HFFc6 (cell line): ENCODE measurements at places on chromosomes 11 and 22. TPM values are rescaled to one million over a fixed set of nuclear protein-coding genes. Genes with fewer than 3 reads are reported as not detected.

GRCh38 chr11:94766713-94767206 lies 1.4 kb upstream of the AMOTL1 start:
- H3K4me3 ChIP-seq: no peak overlapping the region
- no peak overlapping the region for H3K27ac ChIP-seq
- peaks cover 36% of the 10 kb centered on the region for H3K4me1 ChIP-seq
- H3K36me3 ChIP-seq: peaks cover 4% of the 10 kb centered on the region; the same call in 1 of the 2 replicates
- DNase-seq: no peak

- H3K4me3 ChIP-seq: no peak overlapping the region
- H3K36me3 ChIP-seq: no peaks in the 10 kb centered on the region
- H3K4me1 ChIP-seq: peaks cover 43% of the 10 kb centered on the region
- no peak overlapping the region for H3K27ac ChIP-seq
- peak; percentile 45 for DNase-seq
Measured at GRCh38 chr11:36306888-36307287, 10.8 kb downstream of the PRR5L start.

GRCh38 chr11:110565357-110566336 lies 135.9 kb downstream of the FDX1 start:
- no peak for DNase-seq
- peaks cover 6% of the 10 kb centered on the region; the same call in 1 of the 2 replicates for H3K4me1 ChIP-seq
- no peaks in the 10 kb centered on the region for H3K36me3 ChIP-seq
- H3K27ac ChIP-seq: no peak overlapping the region
- no peak overlapping the region for H3K4me3 ChIP-seq

DNA sequence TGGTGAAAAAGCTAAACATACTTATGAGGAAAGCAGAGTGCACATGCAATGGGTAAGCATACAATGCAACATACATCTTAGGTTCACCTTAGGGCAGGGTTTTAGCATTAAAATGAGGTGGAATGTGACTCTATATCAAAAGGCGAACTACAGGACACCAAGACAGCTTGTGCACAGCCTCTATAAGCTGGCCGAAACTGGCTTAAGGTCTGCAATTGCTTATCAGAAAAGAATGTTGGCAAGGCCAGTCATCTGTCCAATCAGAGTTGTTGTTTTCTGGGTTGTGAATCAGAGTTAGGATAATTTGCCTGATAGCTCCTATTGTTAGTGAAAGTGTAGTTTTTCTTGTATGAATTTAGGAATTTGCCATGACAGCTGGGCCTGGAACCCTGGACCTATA lies 76.5 kb downstream of the LRRC4C start:
- H3K4me1 ChIP-seq: no peaks in the 10 kb centered on the region
- H3K27me3 ChIP-seq: no peaks in the 10 kb centered on the region
- no peak for DNase-seq
- no peak overlapping the region for H3K4me3 ChIP-seq

GRCh38 chr11:12074529-12075195 lies 35.7 kb upstream of the MICAL2 start:
- DNase-seq: no peak
- peaks cover 5% of the 10 kb centered on the region; the same call in 1 of the 2 replicates for H3K27me3 ChIP-seq
- H3K4me1 ChIP-seq: peaks cover 79% of the 10 kb centered on the region
- H3K36me3 ChIP-seq: peaks cover 17% of the 10 kb centered on the region
- H3K27ac ChIP-seq: peak overlapping the region; percentile 96
- H3K4me3 ChIP-seq: peak overlapping the region; percentile 72

GRCh38 chr11:43234881-43235280 lies 76.9 kb upstream of the API5 start:
- no peaks in the 10 kb centered on the region for H3K36me3 ChIP-seq
- no peak for DNase-seq
- no peak overlapping the region for H3K4me3 ChIP-seq
- H3K27ac ChIP-seq: no peak overlapping the region
- H3K4me1 ChIP-seq: no peaks in the 10 kb centered on the region
- H3K27me3 ChIP-seq: no peaks in the 10 kb centered on the region; the same call in 1 of the 2 replicates

DNA sequence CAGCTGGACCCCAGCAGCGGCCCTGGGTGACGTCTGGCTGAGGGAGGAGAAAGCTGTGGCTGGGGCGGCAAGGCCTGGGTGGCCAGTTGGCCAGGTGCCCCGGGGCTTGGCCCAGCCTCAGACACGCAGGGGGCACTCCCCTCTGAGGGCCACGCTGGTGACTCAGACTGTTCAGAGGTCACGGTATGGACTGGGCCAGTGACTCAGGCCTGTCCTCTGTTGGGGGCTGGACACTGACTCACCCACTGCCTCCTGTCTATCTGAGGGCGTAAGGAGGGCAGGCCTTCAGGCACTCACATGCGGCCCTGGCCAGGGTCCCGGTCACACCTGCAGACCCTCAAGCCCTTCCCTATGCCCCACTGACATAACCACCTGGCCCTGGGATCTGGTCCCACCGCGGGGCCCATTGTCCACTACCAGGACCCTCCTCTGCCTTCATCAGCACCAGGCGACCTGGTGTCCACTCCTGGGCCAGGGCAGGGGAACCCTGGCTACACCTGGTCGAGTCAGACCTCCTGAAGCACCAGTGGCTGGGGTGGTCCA lies 3.7 kb upstream of the MUC5AC start:
- DNase-seq: peak; percentile 96
- H3K27me3 ChIP-seq: no peaks in the 10 kb centered on the region; the same call in 1 of the 2 replicates
- H3K36me3 ChIP-seq: no peaks in the 10 kb centered on the region
- no peak overlapping the region for H3K4me3 ChIP-seq
- H3K4me1 ChIP-seq: peaks cover 9% of the 10 kb centered on the region

DNA sequence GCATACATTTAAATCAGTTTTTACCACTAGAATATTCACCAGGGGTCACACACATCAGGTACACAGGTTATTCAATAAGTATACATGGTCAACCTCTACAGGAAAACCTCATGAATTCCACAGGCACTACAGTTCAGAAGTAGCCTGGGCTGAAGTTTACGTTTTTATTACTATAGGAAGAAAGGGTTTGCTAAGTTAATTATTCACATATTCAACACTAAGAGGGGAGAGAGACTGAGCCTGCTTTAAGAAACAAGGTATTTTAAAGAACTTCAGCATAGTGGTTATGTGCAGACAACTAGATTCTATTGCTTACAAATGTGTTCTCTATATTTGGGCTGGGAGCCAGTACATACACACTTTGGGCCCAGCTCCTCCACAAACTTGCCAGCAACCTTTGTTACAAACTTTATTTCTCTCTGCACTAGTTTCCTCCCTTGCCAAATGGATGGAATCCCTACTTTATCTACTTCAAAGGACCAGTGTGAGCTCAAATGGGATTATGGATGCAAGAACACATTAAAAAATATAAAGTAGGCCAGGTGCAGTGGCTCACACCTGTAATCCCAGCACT lies 31.9 kb downstream of the IL18BP start:
- H3K27me3 ChIP-seq: no peaks in the 10 kb centered on the region
- H3K27ac ChIP-seq: peak overlapping the region; percentile 13; the same call in 1 of the 2 replicates
- H3K4me3 ChIP-seq: no peak overlapping the region
- H3K4me1 ChIP-seq: peaks cover 43% of the 10 kb centered on the region
- peaks cover 22% of the 10 kb centered on the region for H3K36me3 ChIP-seq

DNA sequence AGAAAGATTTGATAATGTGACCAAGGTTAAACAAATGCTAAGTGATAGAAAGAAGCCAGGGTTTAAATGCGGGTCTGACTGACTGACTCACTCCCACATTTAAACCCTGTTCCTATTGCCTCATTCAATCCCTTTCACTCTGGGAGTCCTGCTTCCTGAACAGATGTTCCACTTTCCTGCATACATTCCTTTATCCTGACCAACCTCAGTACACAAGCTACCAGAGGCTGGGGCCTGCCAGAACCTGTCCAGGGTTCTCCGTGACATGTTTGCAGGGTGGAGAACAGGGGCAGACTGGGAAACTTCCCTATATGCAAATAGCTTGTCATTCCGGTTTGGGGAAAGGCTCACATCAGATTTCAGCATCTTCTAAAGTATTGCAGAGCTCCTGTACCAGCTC lies 3.0 kb upstream of the ANKK1 start:
- peaks cover 2% of the 10 kb centered on the region for H3K27me3 ChIP-seq
- no peaks in the 10 kb centered on the region for H3K36me3 ChIP-seq
- H3K4me3 ChIP-seq: no peak overlapping the region
- no peak overlapping the region for H3K27ac ChIP-seq
- peaks cover 9% of the 10 kb centered on the region for H3K4me1 ChIP-seq

- H3K36me3 ChIP-seq: peaks cover 9% of the 10 kb centered on the region
- peaks cover 25% of the 10 kb centered on the region for H3K4me1 ChIP-seq
- H3K27me3 ChIP-seq: peaks cover 5% of the 10 kb centered on the region
- DNase-seq: peak; percentile 51
- peak overlapping the region; percentile 77 for H3K4me3 ChIP-seq
Measured at GRCh38 chr11:130782361-130783222, 133.7 kb downstream of the SNX19 start.

DNA sequence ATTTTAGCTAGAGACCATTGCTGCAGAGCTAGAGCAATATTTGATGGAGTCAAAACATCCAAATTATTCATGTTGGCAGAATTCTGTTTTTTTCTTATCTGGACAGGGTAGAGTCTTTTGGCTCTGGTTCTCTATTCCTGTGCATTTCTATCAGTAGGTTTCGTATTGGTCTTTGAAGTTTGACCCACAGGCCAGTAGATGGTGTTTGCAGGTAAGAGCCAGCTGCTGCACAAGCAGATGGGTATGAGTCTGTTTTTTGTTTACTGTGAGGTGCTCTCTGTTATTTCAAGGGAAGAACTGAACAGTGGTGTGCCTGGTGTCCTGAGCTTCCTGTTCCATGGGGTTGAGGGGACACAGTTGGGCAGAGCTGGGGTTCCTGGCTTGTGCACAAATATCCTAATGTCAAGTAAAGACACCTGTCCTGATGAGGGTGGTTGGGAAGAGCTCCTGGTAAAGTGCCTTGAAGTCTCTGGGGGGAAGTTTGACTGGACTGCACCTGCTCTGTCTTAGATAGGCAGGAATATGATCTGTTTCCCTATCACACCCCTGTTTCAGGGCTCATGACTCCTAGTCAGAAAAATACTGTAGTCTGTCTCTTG lies 34.0 kb upstream of the SLC22A25 start:
- H3K27me3 ChIP-seq: no peaks in the 10 kb centered on the region
- no peak overlapping the region for H3K27ac ChIP-seq
- DNase-seq: no peak

DNA sequence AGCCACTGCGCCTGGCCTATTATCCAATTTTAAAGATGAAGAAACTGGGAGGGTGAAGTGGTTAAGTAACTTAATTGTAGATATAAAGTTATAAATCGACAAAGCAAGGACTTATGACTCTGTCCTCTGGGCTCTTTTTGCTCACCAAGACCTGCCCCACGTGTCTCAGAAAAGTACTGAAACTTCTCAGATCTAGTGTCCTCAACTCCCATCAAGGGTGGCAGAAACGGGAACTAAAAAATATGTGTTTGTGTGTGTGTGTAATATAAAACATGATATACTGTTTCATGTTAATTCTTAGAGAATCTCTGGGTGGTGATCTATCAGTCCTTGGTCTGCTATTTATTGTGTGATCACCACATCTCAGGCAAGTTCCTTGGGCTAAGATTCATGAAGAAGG lies 104.9 kb downstream of the GAB2 start:
- H3K36me3 ChIP-seq: no peaks in the 10 kb centered on the region
- DNase-seq: no peak
- H3K27ac ChIP-seq: no peak overlapping the region
- H3K4me1 ChIP-seq: peaks cover 35% of the 10 kb centered on the region
- no peaks in the 10 kb centered on the region for H3K27me3 ChIP-seq

DNA sequence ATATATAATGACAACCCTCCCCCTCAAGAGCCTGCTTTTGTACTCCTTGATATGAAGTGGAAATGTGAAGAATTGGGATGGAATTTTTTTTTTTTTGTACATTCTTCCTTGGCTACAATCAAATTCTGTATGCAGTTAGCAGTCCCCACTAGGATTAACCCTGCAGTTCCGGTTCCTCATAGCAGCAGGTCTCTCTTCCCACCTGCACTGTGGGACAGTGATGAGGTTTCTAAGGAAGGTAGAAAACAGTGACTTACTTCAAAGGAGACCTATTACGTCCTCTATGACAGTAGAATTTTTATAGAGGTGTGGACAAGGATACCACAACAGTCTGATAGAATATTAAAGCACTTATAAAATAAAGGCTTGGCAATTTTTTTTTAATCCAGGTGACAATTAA lies 46.3 kb upstream of the ALKBH3 start:
- no peak overlapping the region for H3K27ac ChIP-seq
- no peak overlapping the region for H3K4me3 ChIP-seq
- H3K27me3 ChIP-seq: no peaks in the 10 kb centered on the region
- H3K4me1 ChIP-seq: peaks cover 54% of the 10 kb centered on the region
- H3K36me3 ChIP-seq: peaks cover 10% of the 10 kb centered on the region; the same call in 1 of the 2 replicates

- peak overlapping the region; percentile 74 for H3K27ac ChIP-seq
- H3K4me1 ChIP-seq: peaks cover 65% of the 10 kb centered on the region
- peaks cover 12% of the 10 kb centered on the region for H3K36me3 ChIP-seq
Measured at GRCh38 chr11:65574811-65575567, 864 bp upstream of the EHBP1L1 start.

DNA sequence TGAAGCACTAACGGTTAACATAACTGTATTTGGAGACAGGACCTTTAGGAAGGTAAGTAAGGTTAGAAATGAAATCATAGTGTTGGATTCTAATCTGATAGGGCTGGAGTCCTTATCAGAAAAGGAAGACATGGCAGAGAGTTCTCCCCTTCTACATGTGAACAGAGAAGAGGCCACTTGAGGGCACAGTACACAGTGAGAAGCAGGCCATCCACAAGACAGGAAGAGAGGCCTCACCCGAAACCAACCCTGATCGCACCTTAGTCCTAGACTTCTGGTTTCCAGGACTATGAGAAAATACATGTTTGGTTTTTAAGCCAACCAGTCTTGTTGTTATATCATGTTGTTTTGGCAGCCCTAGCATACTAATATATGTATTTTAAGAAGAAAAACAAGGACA lies 170.0 kb downstream of the LRRC4C start:
- no peaks in the 10 kb centered on the region for H3K27me3 ChIP-seq
- no peaks in the 10 kb centered on the region for H3K36me3 ChIP-seq
- no peaks in the 10 kb centered on the region for H3K4me1 ChIP-seq
- H3K27ac ChIP-seq: no peak overlapping the region
- no peak overlapping the region for H3K4me3 ChIP-seq

GRCh38 chr11:81869351-81870065 lies 864.2 kb downstream of the FAM181B start:
- H3K27ac ChIP-seq: no peak overlapping the region
- no peaks in the 10 kb centered on the region for H3K36me3 ChIP-seq
- H3K4me1 ChIP-seq: no peaks in the 10 kb centered on the region
- H3K4me3 ChIP-seq: no peak overlapping the region
- no peaks in the 10 kb centered on the region for H3K27me3 ChIP-seq
- DNase-seq: no peak

Gene PGA4
- total RNA-seq: not detected in 3 replicates

Gene MYOD1
- total RNA-seq: not detected in 3 replicates

Gene THY1
- total RNA-seq: 701 to 934 TPM (median 821 TPM) in 3 replicates

Gene OR51B5
- 0.40 TPM in 1 of 2 replicates, not detected in the other for total RNA-seq

Gene SLC25A45
- 5.8 to 7.0 TPM (median 6.4 TPM) in 3 replicates for total RNA-seq

Gene OR11H1
- not detected in 3 replicates for total RNA-seq

Gene OR6T1
- total RNA-seq: not detected in 3 replicates

Gene HBB
- not detected in 3 replicates for total RNA-seq

Gene OR5B21
- total RNA-seq: not detected in 3 replicates

Gene DDT
- 97.2 to 126 TPM (median 120 TPM) in 3 replicates for total RNA-seq
